Activated CD4-positive, alpha-beta T cell treated with anti-CD3 and anti-CD28 coated beads, Interleukin-2, amount 10 ng/mL, durations not matched to agents 7 days and 5 days (primary cell): ENCODE measurements at places on chromosomes 2 and 18. TPM values are rescaled to one million over a fixed set of nuclear protein-coding genes. Genes with fewer than 3 reads are reported as not detected.

DCC gene
- total RNA-seq = not detected

SULT1C4 gene
- total RNA-seq = not detected

HOXD4 gene
- total RNA-seq = not detected

DNA sequence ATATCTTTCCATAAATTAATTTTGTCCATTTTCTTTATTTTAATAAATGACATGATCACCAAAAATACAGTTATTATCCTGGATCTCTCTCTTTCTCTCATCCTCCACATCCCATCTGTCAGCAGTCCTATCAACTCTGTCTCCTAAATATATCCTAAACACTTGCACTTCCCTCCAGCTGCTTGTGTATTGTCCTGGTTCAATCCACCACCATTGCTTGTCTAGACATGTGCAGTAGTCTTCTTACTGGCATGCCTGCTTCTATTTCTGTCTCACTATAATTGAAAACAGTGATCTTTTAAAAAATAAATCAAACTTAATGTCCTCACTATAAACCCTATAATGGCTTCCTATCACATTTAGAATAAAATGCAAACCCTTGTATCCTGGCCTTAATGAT is 2168.6 kb upstream of the PIK3C3 start:
- no peak for DNase-seq

DNA sequence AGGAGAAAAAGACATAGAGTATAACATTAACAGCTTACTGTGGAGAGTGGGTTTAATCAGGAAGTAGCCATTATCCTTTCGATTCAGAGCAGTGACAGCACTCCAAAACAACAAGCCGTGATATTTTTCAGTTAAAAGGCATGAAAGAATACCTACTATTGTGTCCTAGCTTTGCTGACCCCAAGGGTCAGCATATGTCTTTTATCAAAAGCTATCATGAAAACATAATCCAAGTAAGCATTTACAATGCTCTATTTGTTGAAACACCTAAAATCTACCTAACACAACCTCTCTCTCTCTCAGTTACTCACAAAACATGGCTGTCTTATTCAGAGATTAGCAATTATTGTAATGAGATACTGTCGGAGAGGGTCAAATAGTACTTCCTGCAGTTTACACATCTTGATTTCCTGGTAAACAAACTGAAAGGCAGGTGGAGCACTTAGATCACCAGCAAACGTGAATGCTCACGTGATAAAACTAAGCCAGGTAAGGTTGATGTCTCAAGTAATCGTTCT is 100.0 kb downstream of the BAZ2B start:
- peak; percentile 13 for DNase-seq

DNA sequence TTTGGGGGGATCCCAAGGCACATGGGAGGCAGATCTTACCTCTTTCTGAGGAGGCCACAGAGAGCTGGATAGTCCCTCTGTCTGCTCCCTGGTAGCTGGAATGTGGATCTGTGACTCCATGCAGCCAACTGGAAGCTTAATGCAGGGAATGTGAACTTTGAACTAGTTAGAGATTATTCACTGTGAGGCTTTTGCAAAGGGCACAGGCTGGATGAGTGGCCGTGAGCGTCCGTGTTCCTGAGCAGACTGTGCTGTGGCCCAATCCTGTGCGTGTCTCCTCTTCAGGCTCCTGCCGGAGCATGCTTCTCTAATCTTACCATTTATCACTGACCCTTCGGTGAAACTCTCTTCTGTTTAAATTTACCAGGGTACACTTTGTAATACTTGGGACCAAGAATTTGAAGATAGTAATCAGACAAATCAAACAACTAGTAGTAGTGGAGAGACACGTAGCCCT is 187.6 kb downstream of the PTPRM start:
- no peak for DNase-seq

DNA sequence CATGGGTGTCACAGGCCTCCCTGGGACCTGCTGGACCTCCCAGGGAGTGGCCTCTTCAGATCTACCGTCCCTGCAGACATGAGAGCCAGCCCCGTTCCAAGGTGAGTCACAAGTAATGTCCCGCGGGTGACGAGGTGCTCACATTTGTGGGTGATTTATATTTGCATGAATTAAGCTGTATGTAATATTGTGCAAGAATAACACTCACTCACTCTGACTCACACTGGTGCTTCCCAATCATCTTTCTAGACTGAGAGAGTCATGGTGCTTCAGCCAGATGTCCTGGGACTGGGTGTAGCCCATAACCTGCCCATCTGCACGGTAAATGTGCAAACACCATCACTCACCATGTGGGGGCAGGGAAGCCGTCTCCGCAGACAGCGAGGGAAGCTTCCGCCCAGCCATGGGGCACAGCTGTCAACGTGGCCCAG is 347.5 kb upstream of the SALL3 start:
- DNase-seq = no peak

DNA sequence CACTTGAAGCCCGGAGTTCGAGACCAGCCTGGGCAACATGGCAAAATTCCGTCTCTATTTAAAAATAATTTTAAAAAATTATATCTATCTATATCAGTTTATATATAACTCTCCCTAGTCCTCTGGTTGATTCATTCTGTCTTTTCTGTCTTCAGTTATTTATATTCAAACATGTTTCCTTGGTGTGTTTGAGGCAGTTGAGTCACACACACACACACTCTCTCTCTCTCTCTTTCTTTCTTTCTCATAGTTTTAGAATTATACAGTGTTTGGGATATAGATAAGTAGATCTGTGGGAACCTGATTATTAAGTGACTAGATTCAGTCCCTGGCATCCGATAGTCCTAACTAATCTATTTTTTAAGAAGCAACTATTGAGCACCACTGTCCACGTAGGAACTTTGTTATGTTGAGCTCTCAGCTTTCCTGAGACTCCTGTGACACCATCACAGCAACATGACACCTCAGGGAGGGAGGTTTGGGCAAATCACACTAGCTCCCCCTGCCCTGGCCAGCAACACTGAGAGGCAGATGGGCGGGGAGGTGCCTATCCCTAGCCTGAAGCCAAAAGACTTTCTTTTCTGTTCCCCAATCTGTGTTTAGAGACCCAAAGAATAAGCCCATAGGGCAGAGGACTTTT is 482.7 kb downstream of the DLGAP1 start:
- DNase-seq = no peak

- DNase-seq = no peak
These were observed 151.4 kb upstream of the NABP1 start for GRCh38 chr2:191526536-191526935.

DNA sequence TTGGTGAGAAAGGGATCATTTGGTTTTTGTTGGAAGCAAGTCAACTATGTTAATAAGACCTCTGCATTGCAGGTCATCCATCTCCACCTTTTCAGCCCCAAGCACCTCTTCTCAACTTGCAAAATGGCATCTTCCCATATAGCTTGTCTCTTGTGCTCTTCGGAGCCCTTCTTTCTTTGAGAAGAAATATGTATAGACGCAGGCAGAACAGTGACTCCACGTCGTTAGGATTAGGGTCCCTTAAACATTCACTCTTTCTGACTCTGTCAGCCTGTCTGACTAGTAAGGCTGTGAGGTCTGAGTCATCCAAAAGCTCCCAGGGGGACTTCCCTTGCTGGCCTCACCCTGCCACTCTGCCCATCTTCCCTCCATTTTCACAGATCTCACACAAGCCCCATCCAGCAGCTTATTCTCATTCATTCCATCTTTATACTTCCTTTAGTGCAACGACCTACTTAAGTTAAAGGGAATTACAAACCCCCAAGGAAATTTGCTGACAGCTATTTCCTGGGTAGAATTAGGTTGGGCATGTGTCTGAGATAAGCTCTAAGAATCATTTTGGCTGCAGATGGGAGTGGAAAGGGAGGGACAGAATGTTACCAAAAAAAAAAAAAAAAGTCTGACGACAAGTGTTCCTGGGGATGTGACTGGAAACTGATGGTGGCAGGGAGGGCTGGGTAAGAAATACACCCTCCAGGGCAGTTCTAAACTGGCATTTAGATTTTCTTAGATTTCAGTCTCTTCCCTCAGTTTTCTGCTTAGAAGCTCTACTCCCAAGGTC is 37.7 kb upstream of the MEX3C start:
- DNase-seq = no peak

GRCh38 chr2:120066800-120067547 is 54.1 kb downstream of the EPB41L5 start:
- no peak for DNase-seq

GRCh38 chr2:194706179-194706578 is 950.8 kb upstream of the SLC39A10 start:
- DNase-seq = no peak

DNA sequence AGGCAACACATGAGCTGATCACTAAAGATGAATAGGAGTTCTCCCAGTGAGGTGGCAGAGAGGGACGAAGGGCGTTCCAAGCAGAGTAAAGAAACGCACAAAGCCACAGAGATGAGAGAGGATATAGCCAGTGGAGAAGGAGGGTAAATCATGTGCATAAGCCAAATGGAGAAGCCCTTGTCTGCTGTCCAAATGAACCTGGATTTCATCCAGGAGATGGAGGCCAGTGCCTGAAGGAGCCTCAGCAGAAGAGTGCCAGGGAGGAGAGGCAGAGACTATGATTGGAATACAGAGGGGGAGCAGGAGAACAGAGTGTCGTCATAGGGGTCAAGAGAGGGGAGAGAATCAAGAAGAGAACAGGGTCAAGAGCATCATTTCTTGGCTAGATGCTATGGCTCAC is 48.9 kb upstream of the STPG4 start:
- DNase-seq = no peak

DNA sequence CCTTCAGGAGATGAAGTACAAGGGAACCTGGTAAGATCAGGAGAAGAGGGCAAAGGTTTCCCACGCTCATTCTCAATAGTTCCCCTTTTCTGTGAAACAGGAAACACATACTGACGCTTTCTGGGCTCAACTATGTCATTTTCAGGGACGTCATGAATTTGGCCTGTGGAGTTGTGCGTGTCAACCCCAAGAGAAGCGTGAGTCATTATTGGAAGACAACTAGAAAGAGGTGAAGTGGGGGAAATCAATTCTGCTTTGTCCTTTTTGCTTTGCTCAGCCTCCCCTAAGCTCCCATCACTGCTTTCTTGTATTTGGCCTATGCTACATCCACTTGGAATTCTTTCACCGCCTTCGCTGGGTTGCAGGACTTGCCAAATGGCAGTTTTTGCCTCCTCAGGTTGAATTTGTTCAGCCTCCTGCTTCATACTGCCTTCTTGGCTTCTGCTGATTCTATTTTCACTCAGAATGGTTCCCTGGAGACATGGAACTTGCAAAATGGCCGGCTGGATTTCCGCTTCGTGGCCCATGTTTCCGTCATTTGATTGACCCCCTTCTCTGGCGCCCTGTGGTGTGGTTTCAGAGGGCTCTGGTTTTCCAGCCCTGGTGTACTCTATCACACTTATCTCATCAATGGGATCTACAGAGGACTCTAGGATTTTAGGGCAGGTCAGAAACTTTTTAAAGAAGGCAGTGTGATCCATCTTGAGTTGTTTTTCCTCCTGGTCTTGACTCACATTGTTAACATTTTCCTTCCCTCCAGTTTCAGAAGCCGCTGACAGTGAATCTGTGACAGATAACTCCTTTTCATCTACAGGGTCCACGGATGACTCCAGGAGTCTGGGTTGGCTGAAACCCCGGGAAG is 93.3 kb downstream of the ALPK2 start:
- no peak for DNase-seq

GRCh38 chr2:70709275-70710037 is 58.5 kb downstream of the ADD2 start:
- no peak for DNase-seq

- DNase-seq = no peak
These were observed 92.6 kb upstream of the RAB12 start for GRCh38 chr18:8516371-8517250.

GRCh38 chr18:11884396-11885030 is 23.6 kb downstream of the MPPE1 start:
- DNase-seq = no peak

DNA sequence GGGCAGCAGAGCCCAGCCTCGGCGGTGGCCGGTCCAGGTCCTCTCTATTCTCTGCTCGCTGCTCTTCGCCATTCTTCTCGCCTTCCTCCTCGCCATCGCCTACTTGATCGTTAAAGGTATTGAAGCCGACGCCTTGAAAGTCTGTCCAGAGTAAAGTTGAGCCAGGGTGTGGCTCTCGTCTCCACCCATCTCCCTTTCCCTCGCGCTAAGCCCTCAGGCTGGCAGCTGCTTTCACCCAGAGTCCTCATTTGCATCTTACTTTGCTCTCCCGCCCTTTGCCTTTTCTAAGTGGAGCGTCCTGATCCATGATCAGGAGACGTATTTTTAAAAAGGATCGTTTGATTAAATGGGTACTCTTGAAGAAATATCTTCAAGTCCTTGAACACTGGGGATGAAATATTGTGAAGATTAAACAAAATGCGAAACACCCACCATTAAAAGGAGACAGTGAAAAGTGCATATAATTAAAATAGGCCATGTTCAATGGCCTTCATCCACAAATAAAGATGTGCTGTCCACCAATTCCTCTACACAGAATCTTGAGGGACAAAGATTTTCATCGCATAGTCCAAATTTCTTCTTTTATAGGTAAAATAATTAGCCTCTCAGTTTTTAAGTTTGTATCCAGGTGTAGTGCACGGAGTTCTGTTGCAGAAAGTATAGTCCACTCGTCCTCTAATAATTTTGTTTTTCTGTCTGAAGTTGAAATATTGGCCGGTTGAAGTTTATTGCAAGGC is 657 bp downstream of the ARL6IP6 start:
- DNase-seq = peak; percentile 53

DNA sequence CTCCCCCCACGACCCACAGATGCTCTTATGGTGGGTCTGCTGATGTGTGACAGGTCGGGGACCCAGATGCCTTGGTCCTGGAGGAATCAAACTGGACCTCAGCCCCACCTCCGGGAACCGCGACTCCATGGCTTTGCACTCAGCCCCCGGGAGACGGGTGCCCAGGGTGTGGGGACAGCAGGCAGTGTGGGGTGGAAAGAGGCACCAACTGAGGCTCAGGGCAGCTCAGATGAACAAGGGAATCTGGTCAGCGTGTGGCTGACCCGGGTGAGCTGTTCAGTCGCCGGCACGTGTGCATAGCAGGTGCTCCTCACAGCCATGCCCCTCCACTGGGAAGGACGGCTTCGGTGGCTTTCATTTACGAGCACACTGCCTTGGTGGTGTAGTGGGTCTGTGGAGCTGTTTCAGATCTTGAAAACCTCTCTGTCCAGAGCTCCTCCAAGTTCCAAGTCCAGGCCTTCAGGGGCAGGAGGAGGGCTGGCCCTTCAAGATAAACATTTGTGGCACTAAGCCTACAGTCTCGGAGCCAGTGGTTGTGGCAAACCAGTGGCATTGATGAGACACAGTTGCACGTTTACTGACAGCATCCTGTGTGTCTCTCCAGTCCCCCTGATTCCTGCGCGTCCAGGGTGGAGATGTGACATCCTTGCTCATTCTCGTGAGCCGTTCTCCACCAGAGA is 471.2 kb upstream of the HS6ST1 start:
- DNase-seq = no peak

- DNase-seq = no peak
These were observed 95.6 kb downstream of the DYM start for GRCh38 chr18:49364821-49365220.
